Epithelial cell of umbilical artery (primary cell): ENCODE measurements at places on chromosomes 2 and 18. TPM values are rescaled to one million over a fixed set of nuclear protein-coding genes. Genes with fewer than 3 reads are reported as not detected.

The PGAP1 gene
- total RNA-seq = 6.5 and 7.6 TPM in 2 replicates

The CYBRD1 gene
- total RNA-seq = 14.0 and 31.9 TPM in 2 replicates

The CYP27A1 gene
- total RNA-seq = 17.2 and 18.2 TPM in 2 replicates

The CDCA7 gene
- 12.0 and 15.7 TPM in 2 replicates for total RNA-seq

The ARL6IP6 gene
- total RNA-seq = 39.8 and 45.8 TPM in 2 replicates

The FABP1 gene
- total RNA-seq = not detected in 2 replicates

The SPAST gene
- 29.6 and 34.0 TPM in 2 replicates for total RNA-seq

The SLC23A3 gene
- total RNA-seq = 0.65 and 1.1 TPM in 2 replicates

The PSMA8 gene
- total RNA-seq = not detected in 2 replicates

The ACADL gene
- not detected in 2 replicates for total RNA-seq

The TACR1 gene
- not detected in 2 replicates for total RNA-seq

The DCC gene
- under 0.01 TPM in 1 of 2 replicates, not detected in the other for total RNA-seq

The MC4R gene
- not detected in 2 replicates for total RNA-seq

The USP14 gene
- total RNA-seq = 28.6 and 34.0 TPM in 2 replicates

The AQP4 gene
- not detected in 2 replicates for total RNA-seq

The PJVK gene
- total RNA-seq = 0.30 and 0.65 TPM in 2 replicates

The DSEL gene
- 6.2 and 7.1 TPM in 2 replicates for total RNA-seq

The SPEG gene
- 0.30 and 0.32 TPM in 2 replicates for total RNA-seq

The RIT2 gene
- total RNA-seq = not detected in 2 replicates

The CTIF gene
- 11.0 and 12.3 TPM in 2 replicates for total RNA-seq

The SLC40A1 gene
- total RNA-seq = 4.5 and 12.9 TPM in 2 replicates

The ANKAR gene
- total RNA-seq = 2.3 and 3.0 TPM in 2 replicates

The IL1F10 gene
- total RNA-seq = not detected in 2 replicates

The ACVR1C gene
- total RNA-seq = under 0.01 and 0.15 TPM in 2 replicates

The RGPD3 gene
- total RNA-seq = 0.30 and 0.32 TPM in 2 replicates

The CFAP65 gene
- not detected in 2 replicates for total RNA-seq

The HTR2B gene
- total RNA-seq = under 0.01 and 2.1 TPM in 2 replicates

The SKOR2 gene
- not detected in 2 replicates for total RNA-seq

The SYT4 gene
- not detected in 2 replicates for total RNA-seq
